Naive thymus-derived CD8-positive, alpha-beta T cell (primary cell): ENCODE measurements at places on chromosomes 5 and 9. TPM values are rescaled to one million over a fixed set of nuclear protein-coding genes. Genes with fewer than 3 reads are reported as not detected.

The SPINK1 gene
- total RNA-seq, result not detected

The TEK gene
- total RNA-seq, result not detected

The TPPP gene
- 0.25 TPM for total RNA-seq

The CACNA1B gene
- total RNA-seq, result not detected

The SNX30 gene
- 10.4 TPM for total RNA-seq

The RASGRF2 gene
- 35.9 TPM for total RNA-seq

DNA sequence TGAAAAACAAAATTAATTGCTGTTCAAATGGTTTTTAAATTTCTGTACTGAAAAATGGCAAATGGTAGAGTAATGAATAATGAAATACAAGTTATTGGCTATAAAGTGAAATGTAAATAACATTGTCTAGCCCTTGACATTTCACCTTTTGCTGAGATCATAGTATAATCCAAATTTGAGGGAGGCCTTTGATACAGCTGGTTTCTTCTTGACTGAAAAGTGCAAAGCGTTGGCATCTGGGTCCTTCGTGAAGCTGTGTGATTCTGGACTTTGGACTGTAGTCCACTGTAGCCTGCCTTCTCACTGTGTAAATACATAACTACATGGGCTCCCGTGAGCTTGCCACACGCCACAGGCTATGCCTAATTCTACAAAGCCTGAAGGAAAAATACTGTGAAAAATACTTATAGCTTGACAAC, 52.3 kb downstream of the ARHGEF28 start:
- no peaks in the 10 kb centered on the region for H3K4me1 ChIP-seq
- no peak for DNase-seq
- no peak overlapping the region for H3K27ac ChIP-seq
- no peaks in the 10 kb centered on the region for H3K36me3 ChIP-seq
- H3K4me3 ChIP-seq, result no peak overlapping the region

GRCh38 chr5:73104326-73104725, 16.0 kb upstream of the TMEM171 start:
- H3K36me3 ChIP-seq, result no peaks in the 10 kb centered on the region
- H3K27me3 ChIP-seq, result peaks cover 23% of the 10 kb centered on the region
- no peak overlapping the region for H3K27ac ChIP-seq
- H3K4me3 ChIP-seq, result no peak overlapping the region
- no peak for DNase-seq

- H3K36me3 ChIP-seq, result no peaks in the 10 kb centered on the region
- H3K4me1 ChIP-seq, result no peaks in the 10 kb centered on the region
- H3K4me3 ChIP-seq, result no peak overlapping the region
- DNase-seq, result no peak
Measured at GRCh38 chr5:155079698-155080097, 66.1 kb downstream of the KIF4B start.

GRCh38 chr9:113503613-113504211, 40.2 kb downstream of the RGS3 start:
- H3K27ac ChIP-seq, result no peak overlapping the region
- no peak for DNase-seq
- no peaks in the 10 kb centered on the region for H3K27me3 ChIP-seq
- H3K4me3 ChIP-seq, result no peak overlapping the region
- H3K4me1 ChIP-seq, result peaks cover 57% of the 10 kb centered on the region
- no peaks in the 10 kb centered on the region for H3K36me3 ChIP-seq

DNA sequence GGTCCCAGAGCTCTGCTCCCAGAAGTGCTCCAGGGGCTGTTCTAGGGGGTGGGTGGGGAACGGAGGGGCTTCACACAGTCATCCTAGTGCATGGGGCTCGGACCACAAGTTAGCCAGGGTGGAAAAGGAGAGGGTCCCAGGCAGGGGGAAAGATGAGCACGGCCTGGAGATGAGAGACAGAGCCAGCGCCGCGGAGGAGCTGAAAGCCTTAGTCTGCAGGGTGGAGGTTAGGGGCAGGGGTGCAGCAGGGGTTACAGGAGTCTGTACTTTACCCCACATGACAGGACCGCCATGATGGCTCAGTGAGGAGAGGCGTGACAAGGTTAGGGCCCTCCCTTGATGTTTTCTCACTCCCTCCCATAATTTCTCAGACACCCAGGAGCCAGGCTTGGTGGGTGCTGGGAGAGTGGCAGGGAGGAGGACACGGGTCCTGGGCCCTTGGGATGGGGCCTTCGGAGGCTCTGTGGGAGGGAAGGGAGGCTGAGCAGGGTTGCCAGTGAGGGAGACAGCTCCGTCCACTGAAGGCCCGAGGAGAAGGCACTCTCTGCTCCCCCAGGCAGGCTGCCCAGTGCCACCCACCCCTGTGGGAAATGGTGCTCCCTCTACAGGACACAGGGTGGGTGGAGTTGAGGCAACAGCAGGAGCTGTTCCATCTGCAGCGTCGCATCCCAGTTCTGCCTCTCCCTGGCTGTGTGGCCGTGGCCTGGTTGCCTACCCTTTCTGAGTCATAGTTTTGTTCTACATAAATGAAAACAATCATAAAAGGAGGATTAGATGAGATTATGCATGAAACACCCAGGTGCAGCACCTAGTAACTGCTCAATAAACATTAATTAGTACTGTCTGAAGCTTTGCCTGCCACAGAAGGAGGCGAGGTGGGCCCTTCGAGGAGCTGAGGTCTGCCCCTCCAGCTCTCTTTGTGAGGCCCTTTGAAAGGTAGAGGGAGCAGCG, 66.2 kb downstream of the NDST1 start:
- H3K36me3 ChIP-seq, result no peaks in the 10 kb centered on the region
- no peak overlapping the region for H3K4me3 ChIP-seq
- no peaks in the 10 kb centered on the region for H3K4me1 ChIP-seq

GRCh38 chr5:115435065-115435777, 109.4 kb downstream of the FEM1C start:
- H3K4me1 ChIP-seq, result no peaks in the 10 kb centered on the region
- H3K27ac ChIP-seq, result no peak overlapping the region
- H3K4me3 ChIP-seq, result no peak overlapping the region
- H3K36me3 ChIP-seq, result no peaks in the 10 kb centered on the region
- H3K27me3 ChIP-seq, result no peaks in the 10 kb centered on the region

GRCh38 chr5:6761333-6761732, 48.1 kb downstream of the TENT4A start:
- H3K27me3 ChIP-seq, result no peaks in the 10 kb centered on the region
- H3K4me3 ChIP-seq, result no peak overlapping the region
- H3K36me3 ChIP-seq, result no peaks in the 10 kb centered on the region
- peaks cover 4% of the 10 kb centered on the region for H3K4me1 ChIP-seq
- DNase-seq, result no peak

DNA sequence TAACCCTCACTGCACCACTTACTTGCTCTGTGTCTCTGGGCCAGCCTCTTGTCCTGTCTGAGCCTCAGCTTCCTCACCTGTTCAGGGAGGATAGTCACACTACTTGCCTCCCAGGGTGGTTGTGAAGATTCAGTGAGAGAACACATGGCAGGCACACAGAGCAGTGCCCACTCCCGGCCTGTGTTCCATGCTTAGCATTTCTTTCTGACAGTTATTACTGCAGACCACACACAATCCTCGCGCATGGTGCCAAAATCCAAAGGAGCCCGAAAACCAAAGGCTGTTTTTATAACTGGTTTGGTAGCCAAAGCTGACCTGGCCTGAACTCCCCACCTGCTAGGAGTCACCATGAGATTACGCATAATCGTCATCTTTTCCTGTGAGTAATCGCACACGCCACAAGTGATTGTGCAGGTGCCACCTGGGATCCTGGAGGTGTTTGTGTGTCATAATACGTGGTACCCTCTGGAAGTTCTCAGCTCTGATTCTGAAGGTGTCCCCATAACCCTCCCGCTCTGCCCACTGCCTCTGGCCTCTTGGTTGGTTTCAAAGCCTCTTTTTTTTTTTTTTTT, 84.6 kb upstream of the FBXW11 start:
- no peak overlapping the region for H3K4me3 ChIP-seq
- peaks cover 5% of the 10 kb centered on the region for H3K36me3 ChIP-seq
- DNase-seq, result no peak
- peaks cover 14% of the 10 kb centered on the region for H3K4me1 ChIP-seq

GRCh38 chr5:8068078-8068477, 199.1 kb downstream of the MTRR start:
- H3K4me3 ChIP-seq, result no peak overlapping the region
- no peak overlapping the region for H3K27ac ChIP-seq
- H3K27me3 ChIP-seq, result no peaks in the 10 kb centered on the region
- no peak for DNase-seq
- H3K4me1 ChIP-seq, result no peaks in the 10 kb centered on the region
- H3K36me3 ChIP-seq, result no peaks in the 10 kb centered on the region

GRCh38 chr9:91771027-91771426, 179.0 kb downstream of the ROR2 start:
- H3K27ac ChIP-seq, result no peak overlapping the region
- H3K4me1 ChIP-seq, result no peaks in the 10 kb centered on the region
- peaks cover 23% of the 10 kb centered on the region for H3K27me3 ChIP-seq
- H3K4me3 ChIP-seq, result no peak overlapping the region
- H3K36me3 ChIP-seq, result no peaks in the 10 kb centered on the region

DNA sequence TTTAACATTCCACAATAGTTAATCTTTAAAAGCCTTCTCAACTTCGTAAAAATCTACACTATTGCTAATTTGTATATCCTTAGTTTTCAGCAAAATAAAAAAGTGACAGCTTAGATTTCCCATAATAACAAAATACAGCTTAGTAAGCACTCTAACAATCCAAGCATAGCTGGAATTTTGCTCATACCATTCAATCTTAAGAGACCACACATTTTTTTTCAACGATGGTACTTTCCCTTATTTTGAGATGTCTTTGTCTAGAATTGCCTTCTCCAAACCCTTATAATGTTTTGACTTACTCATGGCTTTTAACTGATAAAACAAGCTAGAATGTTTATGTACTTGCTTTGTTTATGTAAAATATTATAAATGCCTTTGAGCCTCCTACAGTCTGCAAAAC, 65.6 kb downstream of the HOMER1 start:
- H3K36me3 ChIP-seq, result peaks cover 4% of the 10 kb centered on the region
- no peak overlapping the region for H3K27ac ChIP-seq
- H3K27me3 ChIP-seq, result no peaks in the 10 kb centered on the region
- H3K4me1 ChIP-seq, result no peaks in the 10 kb centered on the region
